ENCODE measurements at places on chromosomes 16 and 17.

- no peak for DNase-seq
These were observed 108.5 kb downstream of the NLK start for GRCh38 chr17:28151001-28151400.

DNA sequence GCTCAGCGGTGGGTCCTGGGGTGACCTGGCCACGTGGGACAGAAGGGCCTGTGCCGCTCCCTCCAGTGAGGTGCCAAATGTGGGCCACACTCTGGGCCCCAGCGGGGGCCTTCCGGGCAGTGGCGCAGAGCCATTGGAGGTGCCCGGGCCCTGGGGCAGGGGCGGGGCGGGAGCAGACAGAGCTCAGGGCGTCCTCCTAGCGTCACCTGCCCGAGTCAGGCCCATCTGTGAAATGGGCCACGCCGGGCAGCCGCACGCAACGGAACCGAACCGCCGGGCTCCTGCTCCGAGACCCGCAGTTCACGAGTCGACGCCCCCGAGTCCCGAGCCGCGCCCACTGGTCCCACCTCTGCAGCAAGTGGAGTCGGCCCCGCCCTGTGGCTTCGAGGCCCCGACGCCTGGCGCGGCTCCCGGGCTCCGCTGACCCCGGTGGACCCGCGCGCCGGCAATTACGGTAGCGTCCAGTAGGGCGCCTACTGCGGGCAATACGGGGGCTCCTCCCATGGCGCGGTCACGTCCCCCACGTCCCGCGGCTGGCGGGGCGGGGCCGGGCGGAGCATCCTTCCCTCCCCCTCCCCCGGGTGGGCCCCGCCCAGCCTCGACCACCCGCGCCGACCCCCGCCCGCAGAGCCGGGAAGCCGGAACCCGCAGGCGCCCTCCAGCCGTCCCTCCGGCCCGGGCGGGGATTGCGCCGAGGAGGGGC lies 1.9 kb downstream of the SLC16A3 start:
- DNase-seq, result no peak

DNA sequence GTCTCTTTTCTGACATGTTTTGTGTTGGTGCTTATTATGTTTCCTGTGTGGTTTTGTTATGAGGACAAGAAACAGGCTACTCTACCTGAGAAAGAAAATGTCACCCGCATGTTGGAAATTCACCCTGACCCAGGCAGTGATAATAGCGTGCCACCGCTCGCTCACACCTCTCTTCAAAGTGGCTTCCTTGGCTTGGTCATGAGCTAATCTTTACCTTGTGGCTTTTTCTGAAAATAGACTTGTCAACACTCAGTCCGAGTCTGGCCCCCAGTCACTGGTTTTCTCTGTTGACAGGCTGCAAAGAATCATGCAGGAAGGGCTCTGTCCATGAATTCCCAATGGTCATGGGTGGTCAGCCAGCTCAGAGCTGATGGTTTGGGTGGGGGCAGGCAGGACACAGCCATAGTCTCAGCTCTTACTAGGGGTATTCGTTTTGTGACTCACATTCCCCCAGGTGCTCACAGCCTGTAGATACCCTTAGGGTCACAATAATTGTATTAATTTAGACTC lies 121.3 kb upstream of the CACNG5 start:
- no peak for DNase-seq

DNA sequence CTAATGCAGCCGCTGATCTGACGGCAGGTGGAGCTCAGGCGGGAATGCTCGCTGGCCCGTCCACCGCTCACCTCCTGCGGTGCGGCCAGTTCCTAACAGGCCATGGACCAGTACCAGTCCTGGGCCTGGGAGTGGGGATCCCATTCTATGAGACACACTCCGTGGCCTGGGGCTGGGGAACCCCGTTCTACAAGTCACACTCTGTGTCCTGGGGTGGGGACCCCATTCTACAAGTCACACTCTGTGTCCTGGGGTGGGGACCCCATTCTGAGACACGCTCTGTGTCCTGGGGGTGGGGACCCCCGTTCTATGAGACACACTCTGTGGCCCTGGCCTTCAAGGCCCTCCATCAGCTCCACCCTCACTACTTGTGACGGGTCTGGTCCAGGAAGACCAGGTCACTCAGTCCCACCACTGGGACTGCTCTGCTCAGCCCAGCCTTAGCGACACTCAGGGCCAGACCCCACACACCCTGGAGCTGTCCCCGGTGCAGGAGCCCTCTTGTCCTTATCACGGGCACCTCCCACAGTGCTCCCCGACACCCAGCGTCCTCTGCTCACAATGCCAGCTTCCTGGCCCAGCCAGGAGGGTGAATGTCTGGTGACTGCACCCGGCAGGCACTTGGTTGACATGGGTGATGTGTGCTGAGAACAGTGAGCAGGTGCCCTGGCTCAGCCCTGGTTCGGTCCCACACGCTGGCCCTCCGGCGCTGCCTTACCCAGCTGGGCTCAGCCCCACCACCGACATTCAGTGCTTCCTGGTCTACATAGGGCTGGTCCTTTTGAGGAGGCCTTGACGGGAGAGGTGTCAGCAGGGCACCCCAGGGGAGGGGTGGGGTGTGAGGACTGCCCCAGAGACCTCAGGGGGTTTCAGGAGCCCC lies 89.1 kb downstream of the TBC1D16 start:
- DNase-seq, result no peak

DNA sequence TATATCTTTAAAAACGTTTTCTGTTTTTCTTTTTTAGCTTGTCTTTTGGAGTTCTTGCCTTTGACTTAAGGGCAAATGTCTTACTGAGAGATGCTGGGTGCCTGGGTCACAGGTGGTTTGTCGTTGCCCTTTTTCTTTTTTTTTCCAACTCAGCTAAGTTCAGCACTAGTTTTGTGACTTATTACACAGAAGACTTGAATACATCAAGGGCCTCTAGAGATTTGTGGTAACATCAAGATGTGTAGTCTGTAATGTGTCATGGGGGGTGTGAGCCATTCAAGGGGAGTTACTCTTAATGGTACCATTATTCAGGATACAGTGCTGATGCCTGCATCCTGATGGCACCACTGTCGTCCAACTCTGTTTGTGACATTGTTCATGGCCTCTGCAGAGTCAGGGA lies 95.1 kb downstream of the PRKCA start:
- no peak for DNase-seq

GRCh38 chr17:75704963-75705875 lies 16.0 kb upstream of the ITGB4 start:
- no peak for DNase-seq

DNA sequence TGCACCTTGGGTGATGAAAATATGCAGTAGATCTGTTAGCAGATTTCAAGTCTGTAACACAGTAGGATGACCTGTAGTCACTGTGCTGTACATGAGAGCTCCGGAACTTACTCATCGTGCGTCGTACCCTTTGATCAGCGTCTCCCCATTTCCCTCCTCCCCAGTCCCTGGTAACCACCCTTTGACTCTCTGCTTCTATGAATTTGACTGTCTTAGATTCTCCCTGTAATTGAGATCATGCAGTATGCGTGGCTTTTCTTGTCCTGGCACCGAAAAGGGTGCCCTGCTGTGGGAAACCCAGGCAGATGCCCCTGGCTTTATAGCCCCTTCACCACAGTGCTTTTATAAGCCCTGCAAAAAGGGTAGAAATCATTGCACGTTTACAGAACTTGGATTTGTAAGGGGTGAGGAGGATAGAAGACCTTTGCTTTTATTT lies 20.5 kb downstream of the CLEC16A start:
- DNase-seq, result no peak

DNA sequence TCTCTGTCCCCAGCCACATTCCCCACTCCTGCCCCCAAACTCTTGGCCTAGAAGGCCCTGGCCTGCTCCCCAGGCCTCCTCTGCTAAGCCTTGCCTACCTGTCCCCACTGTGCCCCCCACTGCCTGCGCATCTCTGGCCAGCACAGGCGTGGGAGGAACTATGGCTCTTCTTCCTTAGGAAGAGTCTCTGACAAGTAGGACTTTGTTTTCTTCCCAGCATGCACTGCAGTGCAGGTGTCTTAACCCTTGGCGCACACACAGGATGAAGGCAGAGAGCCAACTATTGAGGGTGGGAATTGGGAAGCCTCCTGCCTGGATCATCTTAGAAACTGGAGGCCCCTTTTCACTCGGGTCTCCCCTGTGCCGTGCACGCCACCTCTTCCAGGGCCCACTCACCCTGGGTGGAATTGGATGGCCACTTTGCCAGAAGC lies 3.6 kb downstream of the AMDHD2 start:
- no peak for DNase-seq

DNA sequence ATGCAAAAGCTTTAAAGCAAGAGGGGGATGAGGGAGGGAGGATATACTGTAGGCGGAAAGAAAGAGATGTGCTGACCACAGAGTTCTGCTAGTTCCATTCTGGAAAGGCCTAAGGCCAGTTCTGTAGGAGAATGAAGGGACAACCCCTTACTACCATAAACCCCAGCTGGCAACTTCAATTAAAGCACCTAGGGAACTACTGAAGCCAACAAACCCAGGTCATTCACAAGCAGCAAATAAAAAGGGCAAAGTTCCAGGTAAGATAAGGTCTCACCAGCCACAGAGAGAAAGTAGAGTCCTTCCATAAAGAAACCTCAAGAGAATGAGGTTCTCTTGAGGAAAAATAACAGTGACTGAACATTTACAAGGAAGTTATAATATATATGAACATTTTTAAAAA lies 12.8 kb downstream of the TERF2 start:
- no peak for DNase-seq

- DNase-seq, result no peak
These were observed 256.5 kb upstream of the TNRC6C start for GRCh38 chr17:77701996-77702395.

DNA sequence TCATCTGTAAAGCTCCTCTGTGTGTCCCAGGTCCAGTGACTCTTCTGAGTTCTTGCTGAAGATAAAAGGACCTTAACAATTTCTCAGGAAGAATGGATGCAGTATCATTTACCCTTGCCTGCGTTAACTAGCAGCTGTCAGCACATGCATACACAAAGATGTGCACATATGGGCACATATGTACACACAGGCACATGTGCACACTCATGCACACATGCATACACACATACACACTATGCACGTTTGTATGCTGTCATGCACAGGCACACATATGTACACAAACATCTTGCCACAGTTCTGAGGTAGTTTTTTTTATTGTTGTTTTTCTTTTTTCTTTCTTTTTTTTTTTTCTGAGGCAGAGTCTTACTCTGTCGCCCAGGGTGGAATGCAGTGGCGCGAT lies 24.9 kb downstream of the GP2 start:
- no peak for DNase-seq

DNA sequence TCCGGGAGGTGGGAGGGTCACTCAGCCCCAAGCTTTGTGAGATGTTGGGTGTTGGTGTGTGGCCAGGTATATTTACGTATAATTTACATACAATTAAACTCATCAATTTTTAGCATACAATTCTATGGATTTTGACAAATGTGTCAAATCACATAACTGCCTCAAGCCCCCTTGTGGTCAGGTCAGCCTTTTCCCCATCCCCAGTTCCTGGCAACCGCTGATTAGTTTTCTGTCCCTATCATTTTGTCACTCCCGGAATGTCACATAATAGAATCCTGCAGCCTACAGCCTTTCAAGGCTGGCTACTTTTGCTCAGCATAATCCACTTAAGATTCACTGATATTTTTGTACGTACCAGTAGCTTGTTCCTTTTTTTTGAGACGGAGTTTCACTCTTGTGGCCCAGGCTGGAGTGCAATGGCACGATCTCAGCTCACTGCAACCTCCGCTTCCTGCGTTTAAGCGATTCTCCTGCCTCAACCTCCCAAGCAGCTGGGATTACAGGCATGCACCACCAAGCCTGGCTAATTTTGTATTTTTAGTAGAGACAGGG lies 19.3 kb upstream of the RAI1 start:
- no peak for DNase-seq

GRCh38 chr17:80905586-80906230 lies 85.9 kb upstream of the CHMP6 start:
- no peak for DNase-seq

DNA sequence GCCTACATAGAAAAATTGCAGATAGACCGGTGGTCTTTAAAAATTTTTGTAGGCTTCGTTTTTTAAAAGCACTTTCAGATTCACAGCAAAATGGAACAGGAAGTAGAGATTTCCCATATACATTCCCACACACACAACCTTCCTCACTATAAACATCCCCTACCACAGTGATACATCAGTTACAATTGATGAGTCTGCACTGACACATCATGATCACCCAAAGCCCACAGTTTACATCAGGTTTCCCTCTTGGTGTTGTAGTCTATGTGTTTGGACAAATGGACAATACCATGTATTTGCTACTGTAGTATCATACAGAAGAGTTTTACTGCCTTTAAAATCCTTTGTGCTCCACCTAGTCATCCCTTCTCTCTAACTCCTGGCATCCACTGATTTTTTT lies 113.9 kb upstream of the ADAMTS18 start:
- no peak for DNase-seq

GRCh38 chr16:10665166-10665565 lies 29.6 kb downstream of the TEKT5 start:
- no peak for DNase-seq

DNA sequence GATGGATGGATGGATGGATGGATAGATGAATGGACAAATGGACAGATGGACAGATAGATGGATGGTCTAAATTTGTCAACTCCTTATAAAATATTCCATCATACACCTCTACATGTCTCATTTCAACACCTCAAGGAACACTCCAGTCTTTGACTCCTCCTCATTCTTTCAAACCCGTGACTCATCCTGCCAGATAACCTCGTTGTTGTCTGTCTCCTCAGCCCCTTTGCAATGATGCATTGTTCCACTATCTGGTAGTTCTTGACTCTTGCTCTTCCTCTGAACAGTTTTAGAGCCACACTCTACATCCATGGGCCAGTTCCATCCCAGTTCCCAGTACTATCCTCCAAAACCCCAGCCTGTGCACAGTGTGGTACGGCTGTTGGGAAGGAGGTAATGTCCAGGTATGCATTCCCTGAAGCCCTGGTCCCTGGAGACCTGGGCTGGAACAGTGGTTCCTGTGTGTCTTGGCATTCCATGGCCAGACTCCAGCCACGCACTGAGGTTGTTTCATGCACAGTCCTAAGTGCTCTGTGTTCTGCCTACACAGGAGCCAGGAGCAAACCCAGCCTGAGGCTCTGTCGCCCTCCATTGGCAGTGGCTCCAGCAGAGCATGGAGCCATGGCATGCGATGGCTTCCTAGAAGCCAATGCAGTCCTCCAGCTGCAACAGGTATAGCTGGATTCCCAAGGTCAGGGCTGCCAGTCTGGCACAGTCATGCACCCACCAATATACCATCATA lies 105.7 kb downstream of the C17orf67 start:
- no peak for DNase-seq

- DNase-seq, result no peak
These were observed 492 bp downstream of the SLC25A39 start for GRCh38 chr17:44324092-44324570.

- DNase-seq, result no peak
These were observed 1.1 kb downstream of the ST6GALNAC2 start for GRCh38 chr17:76584427-76585032.

Measured in NCI-H510A (cell line).